ENCODE measurements at places on chromosomes 6 and 20. TPM values are rescaled to one million over a fixed set of nuclear protein-coding genes. Genes with fewer than 3 reads are reported as not detected.

DNA sequence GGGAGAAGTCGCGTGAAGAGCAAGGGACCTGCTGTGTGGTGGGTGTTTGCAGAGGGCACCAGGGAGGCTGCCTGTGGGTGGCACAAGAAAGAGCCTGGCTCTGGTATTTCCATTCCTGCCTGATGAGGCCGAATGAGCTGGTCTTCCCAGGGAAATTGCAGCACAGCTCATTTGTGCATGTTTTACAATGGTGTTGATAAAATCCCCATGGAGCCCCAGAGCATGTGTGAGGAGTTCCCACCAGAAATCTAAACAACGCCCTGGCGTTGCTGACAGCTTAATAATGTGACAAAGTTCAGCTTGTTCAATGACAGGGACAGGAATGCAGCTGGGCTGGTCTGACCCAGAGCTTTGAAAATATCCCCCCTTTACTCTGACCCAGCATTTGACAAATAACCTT, 135.5 kb downstream of the CLIC5 start:
- peak; percentile 37 for DNase-seq

DNA sequence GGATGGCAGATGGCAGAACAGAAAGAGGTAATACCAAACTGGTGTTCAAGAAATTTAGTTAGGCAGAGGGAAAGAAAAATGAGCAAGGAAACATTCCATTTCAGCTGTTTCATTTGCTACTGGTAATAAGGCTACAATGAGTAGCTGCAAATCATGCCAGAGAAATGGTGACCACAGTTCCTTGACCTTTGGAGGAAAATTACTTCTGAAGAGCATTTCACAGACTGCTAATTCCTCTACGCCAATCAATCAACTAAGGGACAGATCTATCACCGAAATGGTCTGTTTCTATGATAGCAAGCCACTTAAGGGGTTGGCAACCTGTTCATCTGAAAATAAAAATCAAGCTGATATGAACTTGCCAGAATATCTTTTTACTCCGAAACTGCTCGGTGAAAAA, 119.5 kb downstream of the PTPRK start:
- no peak for DNase-seq

- DNase-seq, result no peak
Observed at GRCh38 chr20:25271486-25272222, 23.8 kb downstream of the PYGB start.

DNA sequence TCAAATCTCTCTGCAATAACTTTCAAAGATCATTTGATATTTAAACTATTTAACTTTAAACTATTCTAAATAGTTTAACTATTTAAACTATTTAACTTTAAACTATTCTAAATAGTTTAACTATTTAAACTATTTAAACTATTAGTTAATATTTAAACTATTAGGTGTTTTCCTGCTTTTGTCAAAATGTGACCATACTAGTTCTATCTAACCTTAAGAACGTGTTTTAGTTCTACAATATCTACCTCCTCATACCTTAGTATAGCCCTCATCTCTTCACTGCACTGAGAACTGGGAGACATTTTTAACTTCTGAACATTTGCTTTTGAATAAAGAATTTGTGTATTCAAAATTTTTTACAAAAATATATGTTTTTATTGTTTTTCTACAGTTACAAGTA, 429.1 kb downstream of the ADGRB3 start:
- DNase-seq, result no peak

DNA sequence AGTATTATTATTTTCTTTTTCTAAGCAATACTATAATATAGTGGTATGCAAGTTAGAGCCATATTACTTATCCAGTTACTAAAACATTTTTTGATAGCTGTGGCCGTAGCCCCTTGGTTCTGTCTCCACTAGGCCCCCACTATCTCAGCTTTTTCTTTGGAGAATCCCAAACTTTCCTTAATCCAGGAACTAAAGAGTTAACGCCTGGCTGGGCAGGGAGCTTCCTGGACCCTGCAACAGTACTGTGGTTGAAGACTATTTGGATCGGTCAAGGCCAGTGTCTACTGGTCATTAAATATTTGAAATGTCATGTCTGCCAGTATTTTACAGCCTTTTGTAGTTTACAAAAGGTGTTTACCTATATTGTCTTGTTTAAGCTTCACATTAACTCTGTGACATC, 20.0 kb upstream of the TRERF1 start:
- no peak for DNase-seq

- DNase-seq, result no peak
Observed at GRCh38 chr6:431986-432385, 40.4 kb downstream of the IRF4 start.

- DNase-seq, result no peak
Observed at GRCh38 chr6:156279261-156279969, 497.8 kb upstream of the ARID1B start.

ANKRD66 gene
- total RNA-seq, result not detected

LAMA2 gene
- 0.42 TPM for total RNA-seq

SPATA25 gene
- 4.2 TPM for total RNA-seq

COL19A1 gene
- total RNA-seq, result 2.3 TPM

NRSN2 gene
- 28.9 TPM for total RNA-seq

ELOVL2 gene
- total RNA-seq, result 6.0 TPM

SPINT4 gene
- not detected for total RNA-seq

SLC26A8 gene
- not detected for total RNA-seq
